Activated CD4-positive, alpha-beta T cell treated with anti-CD3 and anti-CD28 coated beads, Interleukin-2, Interleukin-4, amounts not matched to agents 100 ng/mL and 50 ng/mL, durations not matched to agents 16 hours and 8 hours (primary cell): ENCODE measurements at places on chromosomes 3 and 15.

DNA sequence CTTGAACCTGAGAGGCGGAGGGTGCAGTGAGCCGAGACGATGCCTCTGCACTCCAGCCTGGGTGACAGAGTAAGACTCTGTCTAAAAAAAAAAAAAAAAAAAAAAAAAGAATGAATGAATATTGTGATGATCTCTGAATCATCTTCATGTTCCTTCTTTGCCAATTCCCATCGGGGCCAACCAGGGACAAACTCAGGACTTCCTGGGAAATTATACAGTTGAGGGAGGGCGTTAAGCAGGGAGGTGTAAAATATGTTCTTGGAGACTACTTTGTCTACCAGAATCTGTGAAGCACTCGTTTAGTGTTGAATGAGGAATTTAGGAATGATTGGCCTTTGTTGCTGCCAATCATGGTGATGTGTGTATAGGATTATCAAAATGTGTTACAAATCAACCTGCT is 210.6 kb downstream of the PTPRG start:
- DNase-seq: no peak

DNA sequence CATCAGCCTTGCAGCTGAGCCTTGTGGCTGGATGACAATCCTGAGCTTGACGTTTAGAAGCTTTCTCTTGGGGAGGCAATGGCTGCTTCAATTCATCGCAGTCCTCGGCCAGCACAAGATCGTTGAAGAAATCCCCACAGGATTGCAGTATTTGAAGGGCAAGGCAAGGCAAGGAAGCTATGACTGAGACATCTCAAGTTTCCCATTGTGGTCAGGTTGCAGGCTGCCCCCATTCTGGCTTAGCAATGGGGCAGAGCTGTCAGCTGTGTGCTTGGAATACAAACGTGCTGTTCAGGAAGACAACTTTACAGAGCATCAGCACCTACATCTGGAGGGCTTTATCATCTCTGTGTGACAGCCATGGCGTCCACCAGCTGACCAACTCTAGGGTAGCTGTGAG is 275.9 kb upstream of the TBL1XR1 start:
- DNase-seq: no peak

DNA sequence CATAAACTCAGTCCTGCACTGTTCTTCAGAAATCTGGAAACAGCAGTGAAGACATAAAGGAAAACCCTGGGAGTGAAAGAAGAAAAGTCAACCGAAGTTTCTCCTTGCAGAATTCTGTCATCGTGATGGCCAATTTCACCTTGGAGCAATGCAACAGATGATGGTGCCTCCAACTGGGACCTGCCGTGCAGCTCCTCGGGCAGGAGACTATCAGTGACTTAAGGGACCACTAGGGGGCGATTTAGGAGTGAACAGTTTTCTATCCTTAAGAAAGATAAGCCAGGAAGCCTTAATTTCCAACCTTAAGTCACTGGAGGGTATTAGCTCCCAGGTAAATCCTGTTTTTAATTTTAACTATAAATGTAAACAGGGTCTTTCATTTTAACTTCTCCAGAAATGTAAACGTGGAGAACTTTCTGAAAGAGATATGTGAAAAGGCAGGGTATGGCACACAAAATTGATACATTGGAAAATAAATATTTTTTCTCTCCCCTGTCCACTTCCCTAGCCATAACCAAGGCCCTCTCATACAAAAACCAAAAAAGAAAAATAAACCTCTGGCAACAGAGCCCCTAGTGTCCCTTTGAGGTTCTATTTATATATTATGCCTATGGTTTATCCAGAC is 116.3 kb downstream of the PDZRN3 start:
- DNase-seq: peak; percentile 40

DNA sequence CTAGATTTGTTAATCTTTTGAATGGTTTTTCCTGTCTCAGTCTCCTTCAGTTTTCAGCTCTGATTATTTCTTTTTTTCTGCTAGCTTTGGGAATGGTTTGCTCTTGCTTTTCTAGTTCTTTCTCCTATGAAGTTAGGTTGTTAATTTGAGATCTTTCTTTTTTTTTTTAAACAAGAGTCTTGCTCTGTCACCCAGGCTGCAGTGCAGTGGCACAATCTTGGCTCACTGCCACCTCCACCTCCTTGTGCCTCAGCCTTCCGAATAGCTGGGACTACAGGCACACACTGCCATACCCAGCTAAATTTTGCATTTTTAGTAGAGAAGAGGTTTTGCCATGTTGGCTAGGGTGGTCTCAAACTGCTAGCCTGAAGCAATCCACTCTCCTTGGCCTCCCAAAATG is 56.7 kb downstream of the UQCC5 start:
- DNase-seq: no peak
